Liver (tissue), 10 donors: ENCODE measurements at places on chromosomes 2 and 18. TPM values are rescaled to one million over a fixed set of nuclear protein-coding genes. Genes with fewer than 3 reads are reported as not detected.

The DSC3 gene
- 0.06 TPM for polyA plus RNA-seq

The FHOD3 gene
- polyA plus RNA-seq, result 0.57 TPM

The C2orf78 gene
- polyA plus RNA-seq, result not detected

GRCh38 chr2:15218423-15219086 is 342.6 kb downstream of the NBAS start:
- H3K4me1 ChIP-seq, result no peaks in the 10 kb centered on the region
- H3K36me3 ChIP-seq, result peaks cover under 1% of the 10 kb centered on the region
- H3K27ac ChIP-seq, result no peak overlapping the region
- DNase-seq, result no peak

DNA sequence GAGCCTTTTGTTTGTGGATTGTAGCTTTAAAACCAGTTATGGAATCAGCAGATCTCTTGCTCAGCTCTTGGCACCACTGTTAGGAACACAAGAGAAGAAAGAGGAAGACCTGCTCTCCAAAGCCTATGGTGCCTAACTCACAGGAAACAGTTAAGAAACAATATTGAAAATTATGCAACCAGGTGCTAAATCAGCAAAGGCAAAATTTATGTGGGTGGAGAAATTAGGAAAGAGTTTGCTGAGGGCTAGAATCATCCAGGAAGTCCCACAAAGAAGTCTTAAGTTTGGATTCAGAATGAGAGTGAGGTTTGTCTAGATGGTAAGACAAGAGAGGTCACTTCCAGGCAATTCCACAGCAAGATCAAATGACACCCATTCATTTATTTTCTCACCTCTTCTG is 49.4 kb downstream of the AOX1 start:
- DNase-seq, result no peak
- peaks cover 5% of the 10 kb centered on the region for H3K4me1 ChIP-seq
- H3K36me3 ChIP-seq, result peaks cover 57% of the 10 kb centered on the region
- H3K27ac ChIP-seq, result peak overlapping the region; percentile 56
- H3K27me3 ChIP-seq, result no peaks in the 10 kb centered on the region

GRCh38 chr2:97761192-97761591 is 47.8 kb downstream of the ZAP70 start:
- H3K4me3 ChIP-seq, result no peak overlapping the region
- no peaks in the 10 kb centered on the region for H3K4me1 ChIP-seq
- no peak overlapping the region for H3K27ac ChIP-seq

GRCh38 chr18:6449213-6449612 is 34.5 kb upstream of the L3MBTL4 start:
- H3K4me1 ChIP-seq, result no peaks in the 10 kb centered on the region
- no peaks in the 10 kb centered on the region for H3K36me3 ChIP-seq
- no peak overlapping the region for H3K4me3 ChIP-seq

DNA sequence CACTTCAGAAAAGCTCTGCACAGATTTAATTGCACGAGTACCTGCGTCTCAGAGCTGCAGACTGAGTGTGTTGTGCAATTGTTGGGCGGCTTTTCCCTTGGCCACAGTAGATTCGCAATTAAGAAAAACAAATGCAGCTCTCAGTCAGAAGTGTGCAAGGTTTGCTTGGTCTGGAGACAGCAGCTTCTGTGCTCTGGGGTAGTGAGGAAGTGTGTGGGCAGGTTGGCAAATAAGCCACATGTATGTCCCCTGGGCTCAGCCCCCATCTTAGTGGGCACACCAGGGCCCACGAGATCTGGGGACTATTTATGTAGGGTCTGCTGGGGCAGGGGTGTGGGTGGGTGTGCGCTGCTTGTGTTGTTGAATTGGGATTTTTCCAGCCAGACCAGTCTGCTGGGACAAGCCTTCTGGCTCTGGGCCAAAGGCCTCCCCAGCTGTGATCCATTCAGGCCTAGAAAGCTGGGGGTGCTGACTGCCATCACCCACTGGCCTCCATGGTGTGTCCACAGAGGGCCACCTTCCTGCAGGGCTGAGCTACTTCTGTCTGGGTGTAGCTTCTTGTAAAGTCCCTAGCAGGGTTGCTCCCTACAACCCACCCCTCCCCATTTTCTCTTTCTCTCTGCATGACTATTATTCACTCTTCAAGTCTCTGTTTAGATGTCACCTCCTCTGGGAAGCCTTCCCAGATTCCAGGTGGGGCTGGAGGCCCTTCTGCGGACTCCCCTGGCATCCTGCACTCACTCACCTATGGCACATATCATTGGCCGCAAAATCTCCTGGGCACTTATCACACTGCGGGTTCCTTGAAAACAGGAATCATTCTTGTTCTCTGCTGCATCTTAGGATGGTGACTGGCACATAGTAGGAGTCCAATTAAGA is 67.8 kb downstream of the ODC1 start:
- no peaks in the 10 kb centered on the region for H3K4me1 ChIP-seq
- no peak for DNase-seq
- no peak overlapping the region for H3K27ac ChIP-seq
- no peaks in the 10 kb centered on the region for H3K27me3 ChIP-seq
- no peaks in the 10 kb centered on the region for H3K36me3 ChIP-seq
